Osteoblast (primary cell): ENCODE measurements at places on chromosomes 2 and 18. TPM values are rescaled to one million over a fixed set of nuclear protein-coding genes. Genes with fewer than 3 reads are reported as not detected.

GRCh38 chr2:203261326-203262159 is 22.7 kb downstream of the CYP20A1 start:
- DNase-seq: no peak

DNA sequence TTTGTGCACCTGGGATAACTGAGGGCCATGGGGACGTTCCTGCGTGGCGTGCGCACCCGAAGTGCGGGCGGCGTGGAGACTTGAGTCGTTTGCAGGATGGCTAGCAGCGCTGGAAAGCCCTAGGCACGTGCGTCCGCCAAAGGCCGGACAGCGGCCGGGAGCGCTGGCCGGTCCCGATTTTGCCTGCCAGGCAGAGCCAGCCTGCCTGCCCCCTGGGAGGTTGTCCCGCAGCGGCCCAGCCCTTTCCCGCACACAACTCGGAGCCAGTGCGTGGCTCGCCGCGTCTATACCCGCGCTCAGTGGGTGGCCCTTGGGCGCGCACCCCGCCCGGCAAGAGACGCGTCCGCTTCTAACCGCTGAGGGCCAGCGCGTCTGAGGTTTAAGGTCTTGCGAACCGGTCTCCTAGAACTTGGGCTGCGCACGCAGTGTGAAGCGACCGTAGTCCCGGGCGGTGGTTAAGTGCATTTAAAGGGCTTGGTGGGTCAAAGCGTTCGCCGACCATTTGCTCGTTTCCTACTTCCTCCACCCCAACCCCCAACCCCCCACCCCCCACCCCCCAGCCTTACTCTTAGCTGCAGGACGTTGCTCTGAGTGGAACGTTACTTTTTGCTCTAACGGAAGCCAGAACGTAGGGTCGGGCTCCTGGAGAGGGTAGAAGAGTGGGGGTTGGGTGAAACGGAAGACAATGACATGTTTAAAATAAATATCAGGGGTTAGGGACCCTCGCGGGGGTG is 627 bp downstream of the CDCA7 start:
- DNase-seq: peak; percentile 81

DNA sequence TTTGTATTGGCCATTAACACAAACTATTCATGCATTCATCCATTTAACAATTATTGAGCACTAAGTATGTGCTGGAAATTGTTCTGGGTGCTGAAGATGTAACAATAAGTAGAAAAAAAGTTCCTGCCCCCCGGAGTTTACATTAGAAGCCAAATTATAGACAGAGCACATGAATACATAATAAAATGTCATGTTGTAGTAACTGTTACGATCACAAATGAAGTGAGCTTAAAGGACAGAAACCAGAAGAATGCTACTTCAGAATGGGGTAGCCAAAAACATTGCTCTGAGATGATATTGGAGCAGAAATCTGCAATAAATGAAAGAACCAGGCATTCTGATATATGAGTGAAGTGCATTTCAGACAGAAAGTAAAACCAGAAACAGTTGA is 256.0 kb upstream of the SETBP1 start:
- no peak for DNase-seq

- DNase-seq: peak; percentile 94
Measured at GRCh38 chr18:23237524-23238151, 102.4 kb downstream of the CABLES1 start.

DNA sequence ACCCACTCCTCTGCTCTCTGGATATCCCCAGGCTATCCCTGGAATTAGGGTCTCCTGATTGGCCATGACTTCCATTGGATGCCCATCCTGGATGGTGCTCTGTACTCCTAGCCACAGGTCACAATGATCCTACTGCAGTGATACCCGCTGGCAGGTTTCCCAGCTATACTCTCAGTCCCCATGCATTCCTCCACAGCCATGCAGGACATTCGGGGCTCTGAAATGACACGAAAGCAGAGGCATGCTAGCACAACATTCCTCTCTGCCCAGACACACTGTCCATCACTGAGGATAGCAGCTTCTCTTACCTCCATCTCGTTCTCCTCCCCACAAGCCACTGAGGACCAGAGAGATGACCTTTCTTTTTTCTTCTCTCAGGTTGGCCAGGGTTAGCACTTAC is 51.7 kb upstream of the SPATS2L start:
- DNase-seq: no peak

- no peak for DNase-seq
Measured at GRCh38 chr18:79389689-79390088, 6.0 kb upstream of the NFATC1 start.

DNA sequence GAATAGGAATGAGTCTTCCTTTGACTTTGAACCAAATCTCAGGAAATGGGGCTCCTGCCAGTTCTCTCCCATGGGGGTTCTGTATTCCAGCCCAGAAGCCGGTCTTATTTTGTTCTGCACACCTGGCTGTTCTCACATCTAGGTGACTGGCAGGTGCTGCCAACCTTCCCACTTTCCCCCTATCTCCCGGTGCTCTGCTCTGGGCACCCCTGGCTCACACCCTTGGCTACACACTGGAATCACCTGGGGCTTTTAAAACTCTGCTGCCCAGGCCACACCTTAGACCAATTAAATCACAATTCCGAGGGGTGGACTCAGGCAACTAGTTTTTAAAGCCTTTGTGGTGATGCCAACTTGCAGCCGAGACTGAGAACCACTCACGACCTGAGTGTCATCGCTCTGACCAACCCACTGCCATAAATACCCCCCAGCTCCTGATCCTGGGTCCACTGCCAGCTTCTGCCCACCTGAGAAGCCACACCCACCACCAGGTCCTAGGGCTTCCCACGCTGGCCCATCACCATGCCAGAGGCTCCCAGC is 69.2 kb downstream of the KCNF1 start:
- DNase-seq: no peak

- no peak for DNase-seq
Measured at GRCh38 chr2:83516503-83516902, 942.6 kb downstream of the SUCLG1 start.

- DNase-seq: no peak
Measured at GRCh38 chr2:10016802-10017258, 26.5 kb upstream of the KLF11 start.

GRCh38 chr2:223044092-223044836 is 7.7 kb upstream of the KCNE4 start:
- DNase-seq: no peak

GRCh38 chr2:173441222-173441621 is 86.5 kb downstream of the CDCA7 start:
- no peak for DNase-seq

- DNase-seq: no peak
Measured at GRCh38 chr2:182280118-182280517, 146.7 kb downstream of the PDE1A start.

GRCh38 chr2:231197706-231198290 is 633 bp upstream of the ARMC9 start:
- peak; percentile 59 for DNase-seq

DNA sequence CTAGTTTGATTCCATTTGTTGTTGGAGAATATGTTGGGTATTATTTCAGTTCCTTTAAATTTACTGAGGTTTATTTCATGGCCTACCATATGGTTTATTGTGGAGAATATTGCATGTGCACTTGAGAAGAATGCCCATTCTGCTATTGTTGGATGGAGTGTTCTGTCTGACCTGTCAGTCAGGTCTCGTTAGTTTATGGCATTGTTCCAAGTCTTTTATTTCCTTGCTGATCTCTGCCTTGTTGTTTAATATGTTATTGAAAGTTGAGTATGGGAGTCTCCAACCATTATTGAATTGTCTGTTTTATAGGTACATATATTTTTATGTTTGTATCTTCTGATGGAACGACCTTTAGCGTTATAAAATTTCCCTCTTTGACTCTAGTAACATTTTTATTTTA is 86.3 kb downstream of the PTPN4 start:
- no peak for DNase-seq

The RRM2 gene
- total RNA-seq: 4.3 and 7.4 TPM in 2 replicates

The TMEM169 gene
- total RNA-seq: 0.36 and 0.88 TPM in 2 replicates

The PPP1R1C gene
- total RNA-seq: 0.29 and 0.36 TPM in 2 replicates

The LHCGR gene
- not detected in 2 replicates for total RNA-seq

The ACMSD gene
- total RNA-seq: not detected in 2 replicates

The MYOM1 gene
- total RNA-seq: 1.5 and 1.8 TPM in 2 replicates

The C2orf78 gene
- not detected in 2 replicates for total RNA-seq

The COL4A3 gene
- total RNA-seq: not detected in 2 replicates

The NT5C1B gene
- total RNA-seq: not detected in 2 replicates

The HOXD9 gene
- total RNA-seq: 0.36 and 0.59 TPM in 2 replicates
